ENCODE measurements at places on chromosomes 6 and 20. TPM values are rescaled to one million over a fixed set of nuclear protein-coding genes. Genes with fewer than 3 reads are reported as not detected.

DNA sequence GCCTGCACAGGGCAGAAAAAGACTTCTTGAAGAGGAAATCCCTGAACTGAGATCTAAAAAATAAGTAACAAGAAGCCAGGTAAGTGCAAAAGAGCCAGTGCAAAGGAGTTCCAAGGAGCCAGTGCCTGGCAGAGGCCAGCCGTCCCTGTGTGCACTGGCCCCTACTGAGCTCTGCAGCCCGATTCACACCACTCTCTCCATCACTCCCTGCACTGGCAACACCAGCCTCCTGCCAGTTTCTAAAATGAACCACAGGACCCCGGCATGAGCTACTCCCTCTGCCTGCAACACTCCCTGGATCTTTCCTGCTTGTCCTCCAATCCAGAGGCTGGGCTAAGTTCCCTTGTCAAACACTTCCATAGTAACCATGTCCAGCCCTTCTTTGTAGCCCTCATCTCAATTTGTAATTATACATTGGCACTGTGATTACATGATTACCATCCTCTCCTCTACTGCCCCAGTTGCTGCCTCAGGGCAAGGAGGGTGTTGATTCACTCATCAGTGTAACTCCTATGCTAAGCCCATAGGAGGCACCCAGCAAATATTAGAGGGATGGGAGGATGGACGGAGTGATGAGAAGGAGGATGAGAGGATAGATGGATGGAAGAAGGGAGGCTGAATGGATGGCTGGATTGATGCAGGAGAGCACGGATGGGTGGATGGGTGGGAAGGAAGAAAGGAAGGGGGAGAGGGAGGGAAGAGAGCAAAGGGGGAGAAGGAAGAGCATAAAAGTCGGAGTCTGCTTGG lies 49.3 kb downstream of the SIRPA start:
- H3K27ac ChIP-seq: no peak overlapping the region
- H3K36me3 ChIP-seq: no peaks in the 10 kb centered on the region
- peaks cover 12% of the 10 kb centered on the region for H3K27me3 ChIP-seq
- DNase-seq: no peak

DNA sequence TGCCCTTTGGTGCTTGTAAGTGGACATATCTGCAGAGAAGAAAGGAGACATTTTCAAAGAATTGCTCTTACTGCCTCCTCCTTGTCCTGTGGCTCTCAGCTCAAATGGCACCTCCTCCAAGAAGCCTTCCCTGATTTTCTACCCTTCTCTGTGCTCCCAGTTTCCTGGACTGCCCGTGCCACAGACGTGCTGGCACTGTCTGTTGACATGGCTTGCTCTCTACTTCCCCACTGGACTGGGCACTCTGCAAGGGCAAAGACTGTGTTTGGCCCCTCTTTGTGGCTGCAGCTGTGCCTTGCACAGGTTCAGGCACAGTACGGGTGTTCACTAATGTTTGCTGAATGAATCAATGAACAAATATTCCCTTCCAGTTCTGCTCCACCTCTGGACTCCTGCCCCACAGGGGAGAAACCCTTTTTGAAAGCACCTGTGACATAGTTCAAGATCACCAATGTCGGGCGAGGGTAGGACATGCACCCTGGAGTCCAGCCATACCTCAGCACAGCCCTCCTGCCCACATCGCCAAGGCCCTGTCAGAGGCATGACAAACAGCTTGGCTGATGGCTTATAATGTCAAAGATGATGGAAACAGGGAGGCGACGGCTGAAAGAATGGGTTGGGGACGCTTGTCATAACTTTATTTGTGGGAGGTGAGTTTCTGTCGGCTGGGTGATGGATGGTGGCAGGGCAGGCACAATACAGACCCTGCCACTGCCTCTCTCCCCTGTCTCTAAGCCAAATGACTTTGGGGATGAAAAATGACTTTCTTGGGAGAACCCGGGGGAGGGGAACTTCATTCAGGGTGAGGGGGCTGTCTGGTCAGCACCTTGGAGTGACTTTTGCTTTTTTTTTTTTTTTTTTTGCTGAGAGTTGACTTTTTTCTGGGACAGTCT lies 15.6 kb upstream of the CTNNBL1 start:
- DNase-seq: no peak
- no peaks in the 10 kb centered on the region for H3K4me1 ChIP-seq
- peaks cover 22% of the 10 kb centered on the region for H3K27me3 ChIP-seq
- no peak overlapping the region for H3K4me3 ChIP-seq

- peaks cover 9% of the 10 kb centered on the region for H3K36me3 ChIP-seq
- no peak overlapping the region for H3K4me3 ChIP-seq
- no peaks in the 10 kb centered on the region for H3K27me3 ChIP-seq
- DNase-seq: no peak
Observed at GRCh38 chr6:154792761-154793160, 59.5 kb downstream of the SCAF8 start.

- no peaks in the 10 kb centered on the region for H3K36me3 ChIP-seq
- DNase-seq: no peak
- no peak overlapping the region for H3K27ac ChIP-seq
- H3K4me1 ChIP-seq: peaks cover 8% of the 10 kb centered on the region
- H3K27me3 ChIP-seq: no peaks in the 10 kb centered on the region
Observed at GRCh38 chr6:43737272-43738081, 32.5 kb upstream of the VEGFA start.

DNA sequence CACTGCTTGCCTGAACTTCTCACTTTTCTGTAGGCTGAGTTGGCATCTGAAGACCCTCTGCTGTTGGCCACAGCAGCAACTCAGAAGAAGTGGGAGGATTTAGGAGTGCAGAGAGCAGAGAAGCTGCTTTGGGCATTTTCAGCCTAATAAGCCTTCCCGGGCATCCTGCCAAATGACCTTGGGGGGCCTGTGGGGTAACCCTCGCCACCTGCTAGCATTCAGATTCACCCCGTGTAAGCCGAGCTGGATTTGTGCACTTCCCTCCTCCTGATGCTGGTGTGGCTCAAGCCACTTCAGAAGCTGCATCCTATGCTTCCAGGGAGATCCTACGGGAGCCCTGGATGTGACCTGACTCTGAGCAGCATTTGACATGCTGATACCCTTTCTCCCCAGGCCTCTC lies 114.8 kb downstream of the LRFN2 start:
- no peak overlapping the region for H3K4me3 ChIP-seq
- H3K27ac ChIP-seq: no peak overlapping the region
- H3K4me1 ChIP-seq: no peaks in the 10 kb centered on the region

DNA sequence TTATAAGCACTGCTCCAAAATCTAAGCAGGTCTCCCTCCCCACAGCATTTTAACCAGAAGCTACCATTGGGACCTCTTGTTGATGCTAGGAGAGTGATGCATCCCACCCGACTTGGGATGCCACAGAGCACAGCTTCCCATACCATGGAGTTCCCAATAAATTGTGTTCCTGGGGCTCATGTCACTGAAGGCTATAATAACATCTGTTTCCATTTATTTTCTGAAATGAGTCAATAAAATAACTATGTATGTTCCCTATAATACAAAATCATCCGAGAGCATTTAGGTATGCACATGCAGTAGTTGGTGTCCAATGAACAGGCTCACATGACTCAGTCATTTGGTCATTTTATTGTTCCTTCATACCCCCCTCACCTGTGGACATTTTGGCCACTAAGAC lies 204.2 kb downstream of the TBC1D7 start:
- no peaks in the 10 kb centered on the region for H3K4me1 ChIP-seq
- H3K27me3 ChIP-seq: no peaks in the 10 kb centered on the region
- no peaks in the 10 kb centered on the region for H3K36me3 ChIP-seq
- no peak for DNase-seq
- no peak overlapping the region for H3K4me3 ChIP-seq

- H3K27me3 ChIP-seq: no peaks in the 10 kb centered on the region
- H3K27ac ChIP-seq: no peak overlapping the region
- H3K4me1 ChIP-seq: no peaks in the 10 kb centered on the region
- H3K36me3 ChIP-seq: no peaks in the 10 kb centered on the region
Observed at GRCh38 chr6:81515562-81516453, 236.7 kb downstream of the TENT5A start.

GRCh38 chr6:143806282-143807102 lies 36.6 kb upstream of the LTV1 start:
- H3K4me3 ChIP-seq: no peak overlapping the region
- no peaks in the 10 kb centered on the region for H3K27me3 ChIP-seq
- no peak overlapping the region for H3K27ac ChIP-seq
- no peak for DNase-seq
- H3K4me1 ChIP-seq: no peaks in the 10 kb centered on the region
- H3K36me3 ChIP-seq: no peaks in the 10 kb centered on the region

DNA sequence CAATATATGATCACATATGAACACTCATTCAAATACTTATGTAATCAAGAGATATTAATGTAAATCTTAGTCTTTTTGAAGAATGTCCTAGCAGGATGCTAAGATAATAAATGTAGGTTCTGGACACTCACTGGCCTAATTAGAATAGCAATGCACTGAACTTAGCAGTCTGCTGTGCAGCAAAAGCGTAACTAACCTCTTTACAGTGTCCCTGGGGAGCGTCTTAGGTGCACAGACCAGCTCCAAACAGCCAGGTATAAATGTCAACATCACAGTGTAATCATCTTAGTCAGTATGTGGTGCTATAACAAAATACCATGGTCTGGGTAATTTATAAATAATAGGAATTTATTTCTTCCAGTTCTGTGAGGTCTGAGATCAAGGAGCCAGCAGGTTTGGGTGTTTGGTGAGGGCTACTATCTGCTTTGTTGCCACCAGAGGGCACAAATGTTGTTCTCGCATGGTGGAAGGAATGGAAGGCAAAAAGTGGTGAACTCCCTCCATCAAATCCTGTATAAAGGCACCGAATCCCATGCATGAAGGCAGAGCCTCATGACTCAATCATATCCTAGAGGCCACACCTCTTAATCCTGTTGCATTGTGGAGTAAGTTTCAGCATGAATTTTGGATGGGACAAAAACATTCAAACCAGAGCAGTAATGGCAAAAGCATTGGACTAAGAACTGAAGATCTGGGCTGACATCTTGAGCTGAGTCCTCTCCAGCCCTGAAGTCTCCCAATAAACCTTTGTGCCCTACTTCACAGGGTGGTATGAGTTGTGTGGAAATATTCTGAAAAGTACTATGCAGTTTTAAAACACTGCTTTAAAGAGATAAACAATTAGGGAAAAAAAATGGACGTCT lies 41.8 kb upstream of the FOXO3 start:
- H3K36me3 ChIP-seq: no peaks in the 10 kb centered on the region
- H3K4me1 ChIP-seq: no peaks in the 10 kb centered on the region
- DNase-seq: no peak

- peaks cover 11% of the 10 kb centered on the region for H3K4me1 ChIP-seq
- H3K36me3 ChIP-seq: no peaks in the 10 kb centered on the region
- no peak overlapping the region for H3K27ac ChIP-seq
- H3K4me3 ChIP-seq: no peak overlapping the region
- H3K27me3 ChIP-seq: no peaks in the 10 kb centered on the region
Observed at GRCh38 chr20:34510575-34510974, 5.6 kb upstream of the DYNLRB1 start.

GRCh38 chr6:157716251-157716995 lies 106.6 kb upstream of the SNX9 start:
- H3K27me3 ChIP-seq: no peaks in the 10 kb centered on the region
- no peak overlapping the region for H3K4me3 ChIP-seq
- no peaks in the 10 kb centered on the region for H3K36me3 ChIP-seq
- H3K27ac ChIP-seq: peak overlapping the region; percentile 54

DNA sequence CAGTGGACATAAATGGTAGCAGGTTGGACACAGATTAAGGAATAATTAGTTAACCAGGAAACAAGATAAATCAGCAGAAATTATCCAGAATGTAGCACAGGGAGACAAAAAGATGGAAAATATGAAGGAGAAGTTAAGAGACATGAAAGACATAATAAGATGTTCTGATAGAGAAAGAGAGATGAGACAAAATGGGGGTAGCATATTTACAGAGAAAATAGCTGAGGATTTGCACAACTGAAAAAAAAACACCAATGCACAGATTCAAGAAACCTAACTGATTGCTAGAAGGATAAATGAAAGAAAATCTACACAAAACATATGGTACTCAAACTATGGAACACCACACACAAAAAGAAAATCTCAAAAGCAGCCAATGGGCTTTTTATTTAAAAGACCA lies 34.6 kb upstream of the TBC1D22B start:
- peaks cover 12% of the 10 kb centered on the region for H3K4me1 ChIP-seq
- no peak overlapping the region for H3K4me3 ChIP-seq
- no peaks in the 10 kb centered on the region for H3K36me3 ChIP-seq

- H3K27me3 ChIP-seq: no peaks in the 10 kb centered on the region
- no peaks in the 10 kb centered on the region for H3K4me1 ChIP-seq
- no peak for DNase-seq
- H3K27ac ChIP-seq: no peak overlapping the region
- no peaks in the 10 kb centered on the region for H3K36me3 ChIP-seq
Observed at GRCh38 chr6:44022296-44022661, 105.0 kb downstream of the MRPL14 start.

GRCh38 chr6:55886185-55886836 lies 10.9 kb upstream of the BMP5 start:
- no peak overlapping the region for H3K27ac ChIP-seq
- DNase-seq: no peak
- H3K4me1 ChIP-seq: no peaks in the 10 kb centered on the region
- no peak overlapping the region for H3K4me3 ChIP-seq
- H3K36me3 ChIP-seq: no peaks in the 10 kb centered on the region

DNA sequence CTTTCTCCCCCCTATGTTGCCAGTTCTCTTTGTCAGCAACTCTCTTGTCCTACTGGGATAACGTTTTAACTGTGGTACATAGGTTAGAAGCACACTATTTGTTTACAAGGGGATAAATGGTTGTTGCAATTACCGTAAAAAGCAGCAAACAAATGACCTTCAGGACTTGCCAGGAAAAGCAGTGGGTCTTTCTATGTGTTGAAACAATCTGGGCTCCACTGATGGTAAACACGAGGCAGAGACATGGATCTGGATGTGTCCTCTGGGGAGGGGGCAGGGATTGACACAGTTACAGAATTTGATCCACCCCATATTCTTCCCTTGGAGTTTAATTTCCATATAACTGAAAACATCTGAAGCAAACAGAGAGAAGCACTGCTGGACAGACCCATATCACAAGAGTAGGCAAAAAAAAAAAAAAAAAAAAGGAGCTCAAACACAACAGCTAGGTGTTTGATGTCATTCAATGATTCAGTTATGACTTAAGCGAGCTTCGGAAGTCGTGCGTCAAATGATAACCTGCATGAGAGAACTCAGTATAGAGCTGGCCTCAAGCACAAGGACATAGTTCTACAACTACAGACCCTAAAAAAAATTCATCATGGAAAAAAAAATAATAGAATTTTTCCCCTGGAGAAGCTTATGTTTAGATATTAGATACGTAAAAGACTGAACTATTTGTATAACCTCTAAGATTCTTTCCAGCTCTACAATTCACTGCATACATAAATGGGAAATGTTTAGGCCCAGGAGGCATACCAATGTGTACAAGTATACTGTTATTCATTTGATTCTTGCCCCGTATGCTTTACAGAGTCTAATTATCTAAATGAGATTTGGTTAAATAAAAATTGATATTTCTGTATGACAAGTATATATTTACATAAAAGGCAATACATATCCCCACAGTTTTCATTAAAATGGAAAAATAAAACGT lies 127.7 kb downstream of the ALDH8A1 start:
- H3K27me3 ChIP-seq: no peaks in the 10 kb centered on the region
- DNase-seq: no peak
- no peaks in the 10 kb centered on the region for H3K4me1 ChIP-seq
- H3K36me3 ChIP-seq: no peaks in the 10 kb centered on the region

Gene PREP
- 44.5 TPM for total RNA-seq

Gene NR2E1
- not detected for total RNA-seq

Gene KCNS1
- total RNA-seq: not detected

Gene GRM4
- total RNA-seq: not detected

Gene OR2J3
- not detected for total RNA-seq
